ENCODE measurements at places on chromosomes 1 and 21. TPM values are rescaled to one million over a fixed set of nuclear protein-coding genes. Genes with fewer than 3 reads are reported as not detected.

Gene ISG15
- polyA plus RNA-seq = 56.1 TPM

Gene FAM110D
- polyA plus RNA-seq = 1.1 TPM

Gene CD53
- polyA plus RNA-seq = 112 TPM

Gene WNT9A
- 0.07 TPM for polyA plus RNA-seq

Gene S100A2
- polyA plus RNA-seq = 0.38 TPM

Measured in K562 (cell line).